ENCODE measurements at places on chromosomes 7 and 10.

GRCh38 chr10:27482984-27483956 is 20.8 kb upstream of the RAB18 start:
- DNase-seq, result no peak

GRCh38 chr10:106819490-106819889 is 345.0 kb downstream of the SORCS1 start:
- no peak for DNase-seq

- DNase-seq, result peak; percentile 63
Observed at GRCh38 chr7:22561321-22561811, 61.4 kb upstream of the STEAP1B start.

DNA sequence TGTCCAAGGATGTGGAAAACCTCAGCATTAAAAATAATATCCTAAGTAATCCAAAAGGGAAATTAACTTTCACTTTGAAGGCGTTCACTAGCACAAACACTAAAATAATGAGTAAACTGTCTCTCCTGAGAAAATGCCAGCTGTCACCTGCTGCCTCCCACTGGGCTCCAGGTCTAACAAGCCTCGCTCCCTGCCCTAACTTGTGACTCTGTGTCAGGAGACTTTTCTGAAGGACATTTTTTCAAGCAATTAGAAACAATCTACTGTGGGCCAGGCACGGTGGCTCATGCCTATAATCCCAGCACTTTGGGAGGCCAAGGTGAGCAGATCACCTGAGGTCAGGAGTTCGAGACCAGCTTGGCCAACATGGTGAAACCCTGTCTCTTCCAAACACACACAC is 72.8 kb upstream of the GLCCI1 start:
- no peak for DNase-seq

- DNase-seq, result no peak
Observed at GRCh38 chr10:101139421-101139911, 8.4 kb downstream of the TLX1 start.

GRCh38 chr7:110001254-110001938 is 1089.5 kb upstream of the LRRN3 start:
- DNase-seq, result no peak

DNA sequence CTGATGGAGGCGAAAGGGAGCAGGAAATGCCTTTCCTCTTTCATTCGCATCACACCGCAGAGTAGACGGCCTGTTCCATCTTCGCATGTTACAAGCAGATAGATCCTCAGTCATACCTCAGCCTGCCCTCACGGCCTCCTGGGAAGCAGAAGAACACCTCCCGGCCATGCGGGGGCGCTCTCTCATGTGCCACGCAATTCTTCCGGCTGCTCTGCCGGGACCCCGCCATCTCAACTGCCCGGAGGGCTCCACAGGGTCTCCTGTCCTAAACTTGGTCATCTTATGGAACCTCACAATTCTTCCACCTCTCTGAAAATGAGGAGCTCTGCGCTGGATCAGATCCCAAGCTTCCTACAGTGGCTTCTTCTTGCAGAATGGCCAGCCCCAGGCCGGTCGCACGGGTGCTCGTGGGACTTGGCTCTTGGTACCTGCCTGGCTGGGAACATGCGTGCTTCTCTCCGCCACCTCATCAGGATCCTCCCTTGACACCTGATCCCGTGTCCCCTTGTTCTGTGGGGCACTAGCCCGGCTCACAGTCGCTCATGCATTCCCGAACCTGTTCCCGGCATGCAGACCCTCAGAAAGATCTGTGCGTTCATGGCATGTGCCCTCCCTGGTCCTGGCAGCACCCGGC is 262.8 kb upstream of the SHH start:
- DNase-seq, result no peak

- DNase-seq, result peak; percentile 30
Observed at GRCh38 chr7:55641273-55641691, 69.0 kb upstream of the VOPP1 start.

DNA sequence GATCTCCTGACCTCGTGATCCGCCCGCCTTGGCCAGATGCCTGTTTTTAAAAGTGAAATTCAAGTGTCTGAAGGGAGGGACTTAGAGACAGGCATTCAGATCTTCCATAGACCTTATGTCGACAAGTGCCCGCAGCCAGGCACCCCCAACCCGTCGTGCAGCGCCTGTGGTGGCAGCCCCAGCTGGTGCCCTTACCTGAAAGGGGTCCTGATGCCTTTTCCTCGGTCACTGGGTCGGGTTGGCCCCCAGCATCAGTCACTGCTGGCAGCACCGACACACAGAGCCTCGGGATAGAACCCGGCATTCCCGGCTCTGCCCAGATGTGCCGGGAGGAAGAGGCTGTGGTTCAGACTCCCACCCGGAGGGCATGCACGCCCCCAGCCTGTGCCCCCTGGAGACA is 23.3 kb downstream of the LRRC27 start:
- DNase-seq, result no peak

DNA sequence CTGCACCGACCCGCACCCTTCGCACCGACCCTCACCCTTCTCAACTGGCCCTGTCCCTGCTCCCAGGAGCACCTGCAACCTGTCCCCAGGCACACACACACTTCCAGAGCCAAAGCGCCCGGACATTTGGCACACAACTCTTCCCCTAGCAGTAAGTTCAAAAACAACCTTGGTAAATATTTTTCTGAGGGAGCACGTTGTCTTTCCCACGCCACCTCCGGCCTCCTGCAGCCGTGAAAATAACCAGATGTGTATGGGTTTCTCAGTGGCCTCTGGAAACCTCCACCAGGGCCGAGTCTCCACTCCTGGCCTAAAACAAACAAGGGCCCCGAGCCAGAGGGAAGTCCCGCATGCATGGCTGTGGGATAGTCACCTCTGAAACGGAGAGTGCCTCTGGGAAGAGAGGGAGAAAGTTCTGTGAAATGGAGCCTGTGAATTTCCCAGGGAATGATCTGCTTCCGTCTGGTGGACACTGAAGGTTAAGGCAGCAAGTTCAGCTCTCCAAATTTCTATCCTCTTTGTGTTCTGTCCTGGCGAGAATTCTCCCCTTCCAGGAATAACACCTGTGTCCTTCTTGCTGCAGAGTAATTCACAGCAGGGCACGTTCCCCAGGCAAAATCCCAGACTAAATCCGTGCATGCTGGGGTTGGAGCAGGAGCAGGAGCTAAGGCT is 15.8 kb downstream of the PODXL start:
- DNase-seq, result no peak
